ENCODE measurements at places on chromosomes 2 and 18.
A peak's percentile ranks its signal among the peaks of the same experiment; 100 is the strongest.

DNA sequence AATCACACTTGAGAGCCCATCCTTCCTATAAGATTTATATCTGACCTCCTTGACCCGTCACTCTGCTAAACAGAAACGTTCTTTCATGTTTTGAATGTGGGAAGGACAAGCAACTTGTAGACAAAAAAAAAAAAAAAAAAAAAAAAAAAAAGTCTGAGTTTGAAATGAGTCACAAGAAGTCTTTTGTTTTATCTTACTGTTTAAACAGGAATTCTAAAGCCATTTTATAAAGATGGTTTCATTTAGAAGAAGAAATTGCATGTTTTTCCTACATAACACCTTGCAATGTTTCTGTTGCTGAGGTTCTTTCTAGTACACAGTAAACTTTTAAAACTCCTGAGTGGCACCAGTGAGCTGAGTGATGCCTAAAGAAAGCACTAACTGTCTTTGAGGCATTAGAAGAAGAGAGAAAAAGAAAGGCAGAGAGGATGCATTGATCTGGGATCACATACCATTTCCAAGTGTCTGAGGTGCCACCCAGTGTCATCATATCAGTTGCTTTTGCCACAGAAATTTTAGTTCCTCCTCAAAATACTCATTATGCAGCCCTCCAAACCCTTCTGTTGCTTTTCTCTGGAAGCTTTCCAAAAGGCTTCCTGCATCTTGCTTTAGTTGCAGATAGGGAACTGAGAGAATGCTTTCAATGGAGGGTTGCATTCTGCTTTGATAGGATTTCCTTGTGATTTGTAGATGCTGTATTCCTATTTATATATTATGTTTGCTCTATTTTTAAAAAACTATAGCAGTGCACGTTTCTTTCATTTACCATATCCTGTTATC lies 69.1 kb downstream of the ACVR2A start:
- H3K4me1 ChIP-seq, result no peaks in the 10 kb centered on the region
- no peak overlapping the region for H3K4me3 ChIP-seq
- H3K36me3 ChIP-seq, result no peaks in the 10 kb centered on the region
- H3K27ac ChIP-seq, result no peak overlapping the region
- DNase-seq, result no peak

- no peaks in the 10 kb centered on the region for H3K36me3 ChIP-seq
- DNase-seq, result no peak
- H3K27me3 ChIP-seq, result no peaks in the 10 kb centered on the region
- H3K4me3 ChIP-seq, result no peak overlapping the region
- H3K4me1 ChIP-seq, result no peaks in the 10 kb centered on the region
- no peak overlapping the region for H3K27ac ChIP-seq
Observed at GRCh38 chr18:77366720-77367641, 117.3 kb downstream of the GALR1 start.

GRCh38 chr18:46071653-46072375 lies at the start of gene PSTPIP2:
TSS of gene PSTPIP2 (minus strand) at chr18:46072260. CDS start at chr18:46072188, 72 bp downstream.
- H3K4me1 ChIP-seq, result no peaks in the 10 kb centered on the region
- H3K36me3 ChIP-seq, result no peaks in the 10 kb centered on the region
- peaks cover 4% of the 10 kb centered on the region for H3K27me3 ChIP-seq
- peak within 1 kb of the TSS; percentile 78 for H3K4me3 ChIP-seq
- DNase-seq, result no peak

GRCh38 chr2:217688494-217688893 lies 314.3 kb downstream of the TNS1 start:
- no peak overlapping the region for H3K4me3 ChIP-seq
- no peaks in the 10 kb centered on the region for H3K36me3 ChIP-seq
- H3K27me3 ChIP-seq, result peaks cover 6% of the 10 kb centered on the region
- H3K27ac ChIP-seq, result no peak overlapping the region
- DNase-seq, result no peak

DNA sequence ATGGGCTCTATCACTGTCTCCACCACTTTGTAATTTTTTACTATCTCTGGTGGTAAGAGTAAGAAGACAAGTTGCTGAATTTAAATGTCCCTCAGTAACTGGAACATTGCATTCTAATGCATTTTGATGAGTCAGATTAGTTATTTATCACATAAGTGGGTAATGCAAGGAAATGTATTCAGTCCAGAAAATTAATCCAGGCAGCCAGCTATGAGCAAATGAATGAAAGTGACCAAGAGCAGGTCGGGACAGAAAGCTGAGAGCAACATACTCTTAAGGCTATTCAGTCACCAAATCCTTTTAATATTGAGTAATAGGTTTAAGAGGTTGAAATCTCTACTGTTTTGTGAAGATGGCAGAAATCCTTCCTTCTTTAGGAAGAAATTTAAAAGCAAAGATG lies 265.5 kb upstream of the PARD3B start:
- peaks cover 4% of the 10 kb centered on the region for H3K4me1 ChIP-seq
- no peaks in the 10 kb centered on the region for H3K27me3 ChIP-seq
- no peaks in the 10 kb centered on the region for H3K36me3 ChIP-seq
- no peak overlapping the region for H3K4me3 ChIP-seq
- DNase-seq, result no peak

DNA sequence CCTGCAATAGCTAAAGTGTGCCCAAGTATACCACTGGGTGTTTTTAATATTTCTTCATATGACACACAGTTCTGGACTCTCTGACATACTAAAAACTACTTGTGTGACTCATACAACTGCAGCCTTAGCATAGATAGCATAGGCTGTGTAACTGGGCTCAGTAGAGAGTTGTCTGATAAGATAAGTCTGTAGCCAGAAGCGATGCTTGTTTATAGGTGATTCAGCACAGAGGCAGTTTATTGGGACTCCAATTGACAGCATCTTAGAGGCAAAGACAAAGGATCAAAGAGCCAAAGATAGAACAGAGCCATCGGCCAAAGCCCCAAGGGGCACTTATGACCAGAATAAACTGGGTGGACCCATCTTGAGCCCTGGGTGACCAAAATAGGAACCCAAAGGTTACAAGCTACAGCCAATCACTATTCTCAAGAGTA lies 42.3 kb downstream of the AAK1 start:
- H3K4me1 ChIP-seq, result no peaks in the 10 kb centered on the region
- no peak overlapping the region for H3K4me3 ChIP-seq
- DNase-seq, result no peak
- no peaks in the 10 kb centered on the region for H3K27me3 ChIP-seq

DNA sequence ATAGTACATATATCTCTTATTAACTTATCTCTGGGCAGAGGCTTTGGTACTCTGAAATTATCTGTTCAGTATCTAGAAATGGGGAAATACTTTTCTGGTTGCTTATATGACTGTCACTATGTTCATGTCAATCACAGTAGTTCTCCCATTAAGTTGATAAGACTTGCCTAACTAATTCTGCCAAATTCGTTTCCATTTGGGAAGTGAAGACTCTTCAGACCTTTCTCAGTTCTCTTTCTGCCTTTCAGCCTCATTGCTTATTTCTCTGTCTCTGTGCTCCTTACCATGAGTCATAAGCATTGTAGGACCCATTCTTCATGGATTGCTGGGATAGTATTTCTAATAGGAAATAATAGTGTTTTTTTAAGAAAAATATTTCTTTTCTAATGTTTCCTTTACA lies 113.5 kb downstream of the PHLPP1 start:
- peaks cover 8% of the 10 kb centered on the region for H3K36me3 ChIP-seq
- H3K4me1 ChIP-seq, result peaks cover 6% of the 10 kb centered on the region
- H3K27ac ChIP-seq, result no peak overlapping the region
- H3K27me3 ChIP-seq, result no peaks in the 10 kb centered on the region
- H3K4me3 ChIP-seq, result no peak overlapping the region

DNA sequence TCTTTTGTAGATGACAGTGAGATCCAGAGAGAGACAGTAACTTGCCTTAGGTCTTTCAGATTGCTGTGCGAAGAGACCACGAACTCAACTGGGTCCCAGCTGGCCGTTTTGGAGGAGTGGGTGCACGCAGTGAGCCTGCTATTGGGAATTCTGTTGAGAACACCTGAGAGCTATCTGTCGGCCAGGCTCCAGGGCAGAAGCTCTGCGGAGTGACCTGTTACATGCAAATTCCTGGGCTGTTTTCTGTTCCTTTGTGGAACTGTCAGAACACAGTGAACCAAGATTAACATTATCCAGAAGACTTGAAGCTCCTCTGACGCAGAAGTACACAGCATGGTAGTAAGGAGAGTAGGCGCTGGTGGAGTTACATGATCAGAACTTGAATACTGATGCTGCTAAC lies 99.5 kb upstream of the LMAN1 start:
- H3K4me3 ChIP-seq, result no peak overlapping the region
- H3K27me3 ChIP-seq, result no peaks in the 10 kb centered on the region
- no peaks in the 10 kb centered on the region for H3K4me1 ChIP-seq
- H3K36me3 ChIP-seq, result no peaks in the 10 kb centered on the region
- no peak overlapping the region for H3K27ac ChIP-seq
- DNase-seq, result no peak

- H3K27ac ChIP-seq, result no peak within 1 kb of the TSS
- no peaks in the 10 kb centered on the region for H3K4me1 ChIP-seq
- no peaks in the 10 kb centered on the region for H3K36me3 ChIP-seq
- peak within 1 kb of the TSS; percentile 12 for H3K4me3 ChIP-seq
- peaks cover 25% of the 10 kb centered on the region for H3K27me3 ChIP-seq
Observed at GRCh38 chr2:240557808-240558207, at the start of gene ANKMY1. TSS of gene ANKMY1 (minus strand) at chr2:240557988. CDS start at chr2:240557335, 653 bp downstream.

- H3K4me3 ChIP-seq, result no peak overlapping the region
- no peak overlapping the region for H3K27ac ChIP-seq
- no peaks in the 10 kb centered on the region for H3K4me1 ChIP-seq
- H3K36me3 ChIP-seq, result no peaks in the 10 kb centered on the region
Observed at GRCh38 chr2:86500325-86501083, 59.3 kb downstream of the KDM3A start.

DNA sequence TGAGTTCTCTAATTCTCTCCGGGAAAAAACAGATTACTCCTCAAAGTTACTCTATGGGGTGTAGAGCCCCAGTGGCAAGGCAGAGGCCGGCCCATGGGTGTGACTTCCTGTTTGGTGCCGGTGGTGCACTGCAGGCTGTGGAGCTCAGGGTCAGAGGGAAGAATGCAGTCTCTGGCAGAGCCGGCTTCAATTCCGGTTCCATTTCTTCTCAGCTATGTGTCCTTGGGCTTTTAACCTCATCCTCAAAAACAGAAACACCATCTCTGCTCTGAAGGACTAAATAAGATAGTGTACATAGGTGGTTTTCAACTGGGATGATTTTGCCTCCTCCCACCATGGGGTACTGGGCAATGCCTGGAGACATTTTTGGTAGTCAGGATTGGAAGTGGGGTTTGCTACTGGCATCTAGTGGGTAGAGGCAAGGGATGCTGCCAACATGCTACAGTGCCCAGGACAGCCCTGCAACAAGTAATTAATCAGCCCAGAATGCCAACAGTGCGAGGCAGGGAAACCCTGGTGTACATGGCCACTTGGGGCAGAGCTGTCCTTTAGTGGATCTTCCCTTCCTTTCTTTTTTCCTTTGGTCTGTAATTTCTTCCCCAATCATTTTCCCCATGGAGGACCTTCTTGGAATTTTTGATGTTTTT lies 81.2 kb downstream of the INSIG2 start:
- H3K27ac ChIP-seq, result no peak overlapping the region
- no peak for DNase-seq
- no peaks in the 10 kb centered on the region for H3K36me3 ChIP-seq
- no peak overlapping the region for H3K4me3 ChIP-seq
- no peaks in the 10 kb centered on the region for H3K27me3 ChIP-seq
- H3K4me1 ChIP-seq, result no peaks in the 10 kb centered on the region

GRCh38 chr2:123080331-123080730 lies 944.8 kb upstream of the CNTNAP5 start:
- no peak for DNase-seq
- no peaks in the 10 kb centered on the region for H3K27me3 ChIP-seq
- H3K36me3 ChIP-seq, result no peaks in the 10 kb centered on the region
- no peak overlapping the region for H3K4me3 ChIP-seq

- H3K4me3 ChIP-seq, result no peak overlapping the region
- no peaks in the 10 kb centered on the region for H3K36me3 ChIP-seq
- DNase-seq, result no peak
- H3K27ac ChIP-seq, result no peak overlapping the region
- peaks cover 7% of the 10 kb centered on the region for H3K4me1 ChIP-seq
Observed at GRCh38 chr2:172926785-172927640, 148.6 kb upstream of the MAP3K20 start.

DNA sequence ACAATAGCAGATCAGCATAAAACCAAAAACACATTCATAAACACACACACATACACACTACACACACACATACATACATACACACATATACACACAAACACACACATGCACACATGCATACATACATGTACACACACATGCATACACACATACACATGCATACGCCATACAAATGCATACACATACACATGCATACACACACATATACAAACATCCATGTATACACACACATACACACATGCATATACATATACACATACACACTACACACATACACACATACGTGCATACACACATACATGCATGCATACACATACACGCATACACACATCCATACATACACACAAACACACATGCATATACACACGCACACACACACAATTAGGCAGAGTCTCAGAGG lies 490.1 kb downstream of the TNS1 start:
- DNase-seq, result no peak
- no peaks in the 10 kb centered on the region for H3K36me3 ChIP-seq
- H3K27me3 ChIP-seq, result no peaks in the 10 kb centered on the region
- H3K4me1 ChIP-seq, result peaks cover 2% of the 10 kb centered on the region
- no peak overlapping the region for H3K27ac ChIP-seq
- no peak overlapping the region for H3K4me3 ChIP-seq

DNA sequence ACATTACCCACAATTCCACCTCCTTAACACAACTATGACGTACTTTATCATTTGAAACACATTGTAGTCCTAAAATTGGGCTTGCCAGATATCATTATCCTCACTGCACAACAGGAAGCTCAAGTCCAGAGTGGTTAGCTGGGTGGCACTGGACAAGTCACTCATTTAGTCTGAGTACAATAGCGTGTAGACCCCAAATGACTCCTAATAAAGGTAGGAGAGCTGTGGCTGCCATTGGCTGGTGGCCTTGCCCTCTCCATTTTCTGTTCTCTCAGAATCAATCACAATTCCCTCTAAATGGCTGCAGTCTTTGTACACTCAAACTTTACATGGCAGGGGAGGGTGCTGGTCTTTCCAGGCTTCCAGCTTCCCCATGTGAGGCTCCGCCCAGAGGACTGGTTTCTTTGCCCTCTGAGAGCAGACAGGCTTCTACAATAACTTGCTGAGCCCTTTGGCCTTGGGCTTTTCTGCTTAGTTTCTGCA lies 11.7 kb downstream of the PSTPIP2 start:
- H3K27ac ChIP-seq, result no peak overlapping the region
- no peak for DNase-seq
- no peaks in the 10 kb centered on the region for H3K36me3 ChIP-seq
- H3K27me3 ChIP-seq, result no peaks in the 10 kb centered on the region
- no peaks in the 10 kb centered on the region for H3K4me1 ChIP-seq
- H3K4me3 ChIP-seq, result no peak overlapping the region

DNA sequence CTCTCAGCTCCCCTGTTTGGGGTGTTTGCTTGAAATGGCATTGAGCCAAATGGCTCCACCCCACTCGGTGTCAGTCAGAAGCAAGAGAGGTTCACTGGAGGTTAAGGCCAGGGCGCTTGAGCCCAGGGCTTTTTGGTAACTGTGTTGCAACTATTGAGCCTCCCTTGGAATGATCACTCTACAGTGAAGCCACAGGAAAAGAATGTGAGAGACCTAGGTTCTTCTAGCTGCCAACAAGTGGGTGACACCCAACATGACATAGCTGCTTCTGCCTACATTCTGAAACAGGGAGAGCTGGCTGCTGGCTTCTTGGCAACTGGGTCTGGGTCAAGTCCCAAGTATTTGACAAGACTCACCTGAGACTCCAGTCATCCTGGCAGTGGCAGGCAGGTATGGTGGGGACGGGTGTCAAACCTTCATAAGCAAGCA lies 7.1 kb upstream of the GRHL1 start:
- H3K4me3 ChIP-seq, result no peak overlapping the region
- H3K27me3 ChIP-seq, result peaks cover 2% of the 10 kb centered on the region
- DNase-seq, result no peak
- no peaks in the 10 kb centered on the region for H3K4me1 ChIP-seq
- no peak overlapping the region for H3K27ac ChIP-seq
